Stimulated activated CD4-positive, alpha-beta T cell treated with anti-CD3 and anti-CD28 coated beads, Interleukin-12 subunit alpha, Interleukin-12 subunit beta, amount 100 ng/mL, for 48 hours (primary cell): ENCODE measurements at places on chromosomes 7 and 10.

GRCh38 chr7:73847941-73848723 lies 5.8 kb upstream of the METTL27 start:
- DNase-seq: no peak

DNA sequence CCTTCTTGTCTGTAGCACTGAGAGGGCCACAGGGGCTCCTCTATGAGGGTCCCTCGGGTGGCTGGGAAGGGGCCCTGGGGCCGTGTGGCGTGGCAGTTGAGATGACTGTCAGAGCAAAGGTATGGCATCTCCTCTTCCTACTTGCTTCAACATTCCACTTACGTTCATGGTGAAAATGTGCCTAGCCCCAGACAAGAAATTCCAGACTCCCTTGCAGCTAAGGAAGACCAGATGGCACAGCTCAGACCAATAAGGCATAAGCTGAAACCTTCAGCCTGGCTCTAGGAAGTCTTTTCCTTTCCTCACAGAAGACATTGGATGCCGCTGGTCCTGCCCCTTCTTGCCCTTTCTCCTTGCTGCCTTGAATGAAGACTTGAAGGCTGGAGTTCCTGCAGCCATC lies 57.4 kb downstream of the ZNF503 start:
- DNase-seq: no peak

GRCh38 chr10:62996925-62997324 lies 136.2 kb upstream of the NRBF2 start:
- DNase-seq: no peak

DNA sequence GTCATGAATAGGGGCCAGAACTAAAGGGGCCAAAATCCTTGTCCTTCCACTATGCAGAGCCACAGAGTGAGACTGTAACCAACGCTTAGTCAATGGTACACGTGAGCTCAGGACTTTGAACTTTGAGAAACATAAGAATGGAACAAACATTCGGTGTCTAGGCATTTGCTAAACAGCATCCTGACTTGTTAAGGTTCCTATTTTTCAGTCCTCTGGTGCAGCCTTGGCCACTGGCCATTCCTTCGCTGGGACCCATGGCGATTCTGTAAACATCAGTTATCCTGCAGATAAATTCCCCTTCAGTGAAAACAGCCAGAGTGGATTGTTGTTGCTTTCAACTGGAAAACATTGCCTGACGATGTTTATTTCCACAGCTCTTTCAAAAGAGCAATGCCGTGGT lies 266.8 kb downstream of the SORCS1 start:
- DNase-seq: no peak

- no peak for DNase-seq
These were observed 129.1 kb upstream of the CHST15 start for GRCh38 chr10:124222318-124222987.

DNA sequence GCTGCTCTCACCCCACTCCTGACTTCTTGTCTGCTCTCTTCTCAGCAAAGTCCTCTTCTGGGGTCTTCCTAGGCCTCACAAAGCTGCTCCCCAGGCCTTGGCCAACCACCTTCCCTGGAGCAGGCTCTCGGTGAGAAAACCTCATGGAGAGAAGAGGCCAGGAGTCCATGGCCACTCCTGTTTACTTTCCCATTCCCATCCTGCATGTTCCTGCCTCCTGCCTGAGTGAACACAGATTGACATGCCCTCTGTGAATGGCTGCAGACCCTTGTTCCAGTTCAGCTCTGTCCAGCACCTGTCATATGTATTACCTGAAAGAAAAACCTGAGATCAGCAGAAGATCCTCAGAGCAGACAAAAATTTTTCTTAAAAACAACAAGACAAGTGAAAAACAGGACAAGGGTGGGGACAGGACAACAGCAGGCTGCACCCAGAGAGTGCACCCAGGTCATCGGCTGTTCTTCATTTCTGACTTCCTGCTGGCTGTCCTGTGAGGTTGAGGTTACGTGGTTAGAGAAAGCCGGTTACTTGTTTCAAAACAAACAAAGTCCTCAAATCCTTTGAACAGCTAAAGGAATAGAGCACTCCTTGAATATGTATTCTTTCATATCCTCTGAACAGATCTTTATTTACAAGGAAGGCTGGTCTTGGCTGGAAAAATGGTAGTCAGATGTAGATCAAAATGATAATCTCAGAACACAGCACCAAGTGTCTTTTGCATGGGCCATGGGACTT lies 34.0 kb upstream of the DLD start:
- DNase-seq: no peak

- DNase-seq: no peak
These were observed 138.7 kb downstream of the MAPK8 start for GRCh38 chr10:48444861-48445841.

DNA sequence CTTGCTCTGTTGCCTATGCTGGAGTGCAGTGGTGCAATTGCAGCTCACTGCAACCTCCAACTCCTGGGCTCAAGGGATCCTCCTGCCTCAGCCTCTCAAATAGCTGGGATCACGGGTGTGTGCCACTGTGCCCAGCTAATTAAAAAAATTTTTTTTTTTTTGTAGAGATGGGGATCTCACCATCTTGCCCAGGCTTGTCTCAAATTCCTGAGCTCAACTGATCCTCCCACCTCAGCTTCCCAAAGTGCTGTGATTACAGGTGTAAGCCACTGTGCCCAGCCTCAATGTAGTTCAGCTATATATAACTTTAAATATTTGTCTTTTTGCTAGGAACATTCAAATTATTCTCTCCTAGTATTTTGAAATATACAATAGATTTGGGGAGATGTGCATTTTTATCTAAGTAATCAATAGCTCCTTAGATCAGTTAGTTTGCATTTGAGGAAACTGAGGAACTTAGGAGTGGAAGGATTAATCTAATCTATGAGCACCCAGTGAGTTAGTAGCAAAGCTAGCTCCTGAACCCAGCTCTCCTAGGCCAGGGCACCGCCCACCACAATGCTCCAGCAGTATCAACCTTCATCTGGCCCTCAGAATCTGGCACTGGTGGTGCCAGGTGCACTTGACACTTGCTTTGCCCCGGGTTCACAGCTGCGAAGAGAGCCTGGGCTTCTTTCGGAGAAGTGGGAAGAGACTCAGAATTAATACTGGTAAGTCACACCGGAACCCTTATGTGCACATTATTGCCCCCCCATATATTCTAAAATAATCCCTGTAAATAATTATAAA lies 5.9 kb upstream of the LRMDA start:
- DNase-seq: no peak

- no peak for DNase-seq
These were observed 233.8 kb upstream of the NEBL start for GRCh38 chr10:21130683-21131442.

- DNase-seq: no peak
These were observed 49.3 kb upstream of the CALCR start for GRCh38 chr7:93623816-93624215.

DNA sequence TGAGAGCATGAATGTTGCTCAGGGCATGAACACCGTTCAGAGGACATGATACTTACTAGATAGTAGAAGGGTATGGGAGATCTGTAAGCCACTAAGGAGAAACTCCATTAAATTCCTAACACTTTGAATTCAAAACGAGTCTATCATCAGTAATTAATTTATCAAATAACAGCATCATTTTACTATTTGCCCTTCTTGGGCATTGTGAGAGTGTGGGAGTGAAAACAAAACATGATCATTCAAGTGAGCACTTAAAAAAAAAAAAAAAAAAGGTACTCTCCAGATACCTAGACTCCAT lies 20.5 kb upstream of the ASB15 start:
- DNase-seq: no peak
